ENCODE measurements at places on chromosomes 11 and 22.
A peak's percentile ranks its signal among the peaks of the same experiment; 100 is the strongest.

- DNase-seq: no peak
These were observed 10.6 kb upstream of the CCDC83 start for GRCh38 chr11:85844439-85845123.

- DNase-seq: peak; percentile 43
These were observed 49.1 kb upstream of the A4GALT start for GRCh38 chr22:42769574-42770447.

GRCh38 chr11:62269654-62270278, at the start of gene SCGB2A2:
Gene SCGB2A2 (plus strand): TSS chr11:62270158. CDS start chr11:62270217, 59 bp downstream.
- DNase-seq: no peak

DNA sequence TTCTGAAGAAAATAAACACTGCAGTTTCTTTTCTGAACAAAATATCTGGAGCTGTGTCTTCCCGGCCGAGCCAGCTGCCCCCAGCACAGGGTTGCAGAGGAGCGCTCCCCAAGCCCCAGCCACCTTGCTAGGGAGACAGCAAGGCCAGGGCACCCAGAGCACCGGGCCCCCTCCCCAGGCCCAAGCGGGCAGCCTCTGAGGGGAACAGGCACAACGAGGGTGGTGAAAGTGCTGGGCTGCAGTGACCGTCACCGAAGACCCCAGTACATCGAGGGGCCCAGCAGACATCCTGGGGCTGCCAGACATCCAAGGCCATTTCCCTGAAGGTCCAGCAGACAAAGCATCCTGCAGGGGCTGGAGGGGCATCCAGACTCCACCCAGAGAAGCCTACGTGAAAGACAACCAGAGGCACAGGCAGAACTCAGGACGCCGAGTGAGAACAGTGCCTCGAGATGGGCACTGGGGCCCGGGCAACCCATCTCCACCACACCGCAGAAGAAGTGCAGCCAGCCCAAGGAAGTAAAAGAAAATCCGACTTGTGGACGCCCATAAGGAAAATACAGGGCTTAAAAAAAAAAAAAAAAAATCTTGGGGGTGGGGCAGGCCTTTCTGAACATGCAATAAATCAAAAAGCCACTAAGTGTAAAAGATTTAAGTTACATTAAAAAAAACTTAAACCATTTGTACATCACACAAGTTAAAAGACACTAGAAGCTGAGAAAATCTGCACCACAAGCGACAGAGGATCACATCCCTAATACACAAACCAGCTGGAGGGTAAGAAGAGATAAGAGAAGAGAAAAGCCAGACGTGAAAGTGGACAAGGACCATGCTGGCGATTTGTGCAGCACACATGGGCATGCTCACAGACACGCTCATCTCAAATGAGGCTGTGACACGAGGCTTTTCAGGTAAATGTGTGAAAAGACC, 36.0 kb upstream of the COMT start:
- DNase-seq: no peak

DNA sequence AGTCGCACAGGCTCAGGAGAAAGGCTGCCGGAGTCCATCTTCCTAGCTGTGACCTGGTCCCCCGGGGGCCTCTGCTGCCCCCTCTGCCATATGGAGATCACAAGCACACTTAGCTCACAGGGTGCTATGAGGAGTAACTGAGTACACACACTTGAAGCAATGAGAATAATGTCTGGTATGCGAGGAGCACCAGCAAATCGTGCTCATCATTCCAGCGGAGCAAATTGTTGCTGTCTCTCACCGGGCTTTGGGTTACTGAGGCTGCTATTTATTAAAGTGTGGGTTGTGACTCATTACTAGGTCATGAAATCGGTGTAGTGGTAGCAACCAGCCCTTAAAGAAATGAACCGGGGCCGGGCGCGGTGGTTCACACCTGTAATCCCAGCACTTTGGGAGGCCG, 48.1 kb upstream of the EIF3D start:
- DNase-seq: no peak

DNA sequence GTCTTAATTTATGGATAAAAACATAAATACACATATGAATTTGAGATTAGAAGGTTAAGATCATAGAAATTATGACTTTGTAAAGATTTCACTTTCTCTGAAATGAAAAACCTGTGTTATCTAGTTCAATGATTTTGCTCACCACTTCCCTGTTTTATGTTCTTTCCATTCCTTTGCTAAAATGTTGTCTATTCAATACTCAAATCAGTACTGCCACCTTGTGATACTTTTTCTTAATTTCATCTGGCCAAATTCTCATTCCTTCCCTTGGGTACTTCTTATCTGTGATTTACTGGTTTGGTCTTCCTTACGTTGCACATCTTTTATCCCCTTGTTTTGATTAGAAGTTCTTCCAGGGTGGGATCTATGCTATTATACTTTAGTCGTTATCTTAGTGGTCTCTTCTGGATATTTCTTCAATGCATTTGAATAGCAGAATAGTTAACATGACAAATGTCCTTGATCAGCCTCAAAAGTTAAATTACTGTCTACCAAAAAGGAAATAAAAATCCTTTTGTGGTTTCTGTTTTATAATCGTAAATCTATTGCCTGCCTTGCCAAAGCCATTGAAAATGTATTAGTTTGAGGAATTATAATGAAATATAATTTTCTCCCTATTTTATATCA, 197.0 kb downstream of the PGR start:
- DNase-seq: no peak

- no peak for DNase-seq
These were observed 2.9 kb upstream of the ARFGAP2 start for GRCh38 chr11:47179655-47179991.

DNA sequence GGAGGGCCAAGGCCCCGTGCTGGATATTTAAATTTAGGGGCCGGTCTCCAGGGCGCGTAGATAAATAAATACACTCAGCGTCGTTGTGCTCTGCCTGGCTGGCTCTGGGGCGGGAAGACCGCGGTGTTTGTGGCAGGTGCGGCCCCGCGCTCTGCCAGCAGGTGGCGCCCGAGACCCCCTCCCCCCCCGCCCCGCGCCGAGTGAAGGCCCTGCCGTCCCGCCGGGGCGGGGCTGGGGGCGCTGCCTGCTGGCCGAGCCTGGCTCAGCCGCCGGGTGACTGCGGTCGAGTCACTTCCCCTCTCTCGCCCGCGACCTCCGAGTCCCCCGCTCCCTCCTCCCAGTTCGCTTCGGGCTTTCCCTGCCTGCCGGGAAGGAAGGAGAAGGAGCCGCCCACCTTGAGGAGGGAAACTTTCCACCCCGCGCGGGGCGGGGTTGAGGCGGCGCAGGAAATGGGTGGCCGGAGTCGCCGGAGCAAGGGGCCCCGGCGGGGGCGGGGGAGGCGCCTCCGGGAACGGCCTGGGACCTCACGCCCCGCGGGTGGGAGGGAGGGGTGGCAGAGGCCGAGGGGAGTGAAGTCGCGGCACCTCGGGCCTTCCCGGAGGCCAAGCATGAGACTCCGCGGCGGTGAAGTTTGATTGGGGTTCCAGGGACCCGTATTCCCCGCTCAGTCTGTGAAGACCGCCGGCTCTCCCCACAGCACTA, 1.6 kb upstream of the EHBP1L1 start:
- peak; percentile 88 for DNase-seq

DNA sequence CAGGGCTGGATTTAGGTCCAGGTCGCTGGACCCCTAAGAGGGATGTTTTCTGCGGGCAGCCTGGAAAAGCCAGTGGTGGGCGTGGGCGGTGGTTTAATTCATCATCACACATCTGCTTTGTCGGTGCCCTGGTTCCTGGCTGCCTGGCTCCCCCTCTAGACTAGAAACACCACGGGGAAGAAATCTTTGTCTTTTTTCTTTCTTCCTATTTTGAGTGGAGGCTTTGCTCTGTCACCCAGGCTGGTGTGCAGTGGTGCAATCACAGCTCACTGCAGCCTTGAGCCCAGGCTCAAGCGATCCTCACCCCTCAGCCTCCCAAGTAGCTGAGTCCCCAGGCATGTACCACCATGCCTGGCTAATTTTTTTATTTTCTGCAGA, 86.6 kb upstream of the LINC01488 start:
- no peak for DNase-seq

- DNase-seq: no peak
These were observed 415.9 kb downstream of the TMEM135 start for GRCh38 chr11:87453531-87454089.

GRCh38 chr22:27775758-27776649, 25.6 kb downstream of the MN1 start:
- DNase-seq: no peak

DNA sequence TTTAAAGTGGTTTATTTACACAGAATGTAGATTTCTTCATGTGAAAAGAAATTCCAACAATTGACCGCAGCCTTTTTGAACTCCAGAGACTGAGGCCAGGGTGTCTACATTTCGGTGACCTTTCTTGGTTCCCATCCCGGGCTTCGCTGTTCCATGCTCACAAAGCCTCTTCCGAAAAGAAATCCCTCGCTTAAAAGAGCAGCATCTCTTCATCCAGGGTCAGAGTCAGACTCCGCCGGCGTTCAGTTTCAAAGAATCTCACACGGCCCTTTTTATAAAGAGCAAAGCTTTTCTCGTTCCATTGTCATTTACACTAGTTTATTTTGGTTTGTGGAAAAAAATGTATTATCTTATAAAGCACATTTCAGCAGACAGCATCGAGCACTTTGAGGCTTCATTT, 530.6 kb upstream of the B3GAT1 start:
- no peak for DNase-seq

- DNase-seq: no peak
These were observed 79.7 kb upstream of the HORMAD2 start for GRCh38 chr22:30000566-30000965.

DNA sequence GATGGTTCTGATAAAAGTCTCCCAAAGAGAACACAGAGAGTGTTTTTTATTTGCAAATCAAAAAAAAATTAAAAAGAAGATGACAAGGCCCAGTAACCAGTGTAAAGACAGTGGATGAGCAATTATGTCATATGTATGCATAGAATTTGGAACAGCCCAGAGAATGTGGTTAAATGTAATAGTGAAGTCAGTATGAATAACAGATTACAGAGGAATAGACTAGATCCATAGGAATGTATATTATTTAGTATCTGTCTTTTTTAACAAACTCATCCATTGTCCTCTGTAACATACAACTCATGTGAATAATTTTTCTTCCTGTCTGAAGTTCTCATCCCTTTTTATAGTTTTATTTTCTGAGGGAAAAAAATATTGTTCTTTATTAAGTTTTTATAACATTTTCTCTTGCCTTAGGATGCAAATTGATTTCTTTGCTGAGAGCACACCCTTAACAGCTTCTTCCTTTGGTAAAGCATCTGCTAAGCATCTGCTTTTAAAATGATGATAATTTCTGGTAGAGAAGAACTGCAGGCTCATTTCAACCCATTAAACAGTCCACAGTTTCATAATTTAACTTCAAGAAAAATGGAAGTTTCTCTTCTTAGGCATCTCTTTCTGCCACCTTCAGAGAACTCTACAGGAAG, 266.5 kb upstream of the MTNR1B start:
- no peak for DNase-seq

- no peak for DNase-seq
These were observed 48.7 kb downstream of the LDLRAD3 start for GRCh38 chr11:35992548-35992947.

- DNase-seq: no peak
These were observed 75.3 kb downstream of the SC5D start for GRCh38 chr11:121367844-121368225.

DNA sequence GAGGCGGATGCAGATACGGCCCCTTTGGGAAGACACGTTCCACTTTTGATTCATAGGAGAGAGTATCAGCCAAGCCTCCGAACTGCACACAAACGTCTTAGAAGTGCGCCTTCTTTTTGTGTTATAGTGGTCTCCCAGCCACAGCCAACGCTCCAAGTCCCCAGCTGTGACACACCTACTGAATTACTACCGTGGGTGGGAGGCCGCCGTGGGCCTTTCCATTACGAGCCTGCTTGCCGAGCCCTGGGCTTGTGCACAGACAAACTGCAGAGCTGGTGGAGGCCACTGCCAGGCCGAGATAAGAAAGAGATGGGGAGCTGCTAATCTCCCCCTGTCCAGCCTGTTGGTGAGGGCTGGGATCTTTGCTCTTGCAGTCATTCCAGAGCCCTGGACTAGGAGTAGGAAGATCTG, 761 bp downstream of the HMBS start:
- peak; percentile 50 for DNase-seq

GRCh38 chr11:33222052-33222750, 35.0 kb upstream of the HIPK3 start:
- no peak for DNase-seq

DNA sequence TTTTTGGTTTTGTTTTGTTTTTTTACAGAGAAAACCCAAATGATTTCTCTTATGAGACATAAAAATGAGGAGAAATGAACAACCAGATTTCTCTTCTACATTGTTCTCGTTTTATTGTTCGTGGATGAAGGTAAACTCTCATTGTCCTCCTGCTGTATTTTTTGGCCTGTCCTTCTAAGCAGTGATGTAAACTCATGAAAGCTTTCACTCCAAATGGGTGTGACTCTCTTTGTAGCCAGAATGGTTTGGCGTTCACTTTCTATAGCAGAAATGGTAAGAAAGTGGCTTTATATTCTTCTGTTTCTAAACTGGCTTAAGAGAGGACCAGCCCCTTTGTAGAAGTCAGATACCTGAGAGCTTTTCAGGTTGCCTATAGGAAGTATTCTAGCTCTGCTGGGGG, 15.5 kb upstream of the BMAL1 start:
- DNase-seq: no peak

- DNase-seq: peak; percentile 33
These were observed 825 bp downstream of the FBXO3 start for GRCh38 chr11:33773404-33773986.

- DNase-seq: no peak
These were observed 10.0 kb downstream of the DCPS start for GRCh38 chr11:126313826-126314225.

GRCh38 chr11:78930810-78931523, 356.3 kb upstream of the NARS2 start:
- no peak for DNase-seq

GRCh38 chr22:27129266-27129665, 471.9 kb downstream of the MIAT start:
- no peak for DNase-seq

All from left colon (tissue), 2 donors.